Trophoblast cell (in vitro differentiated cells and primary cell): ENCODE measurements at places on chromosomes 12 and 14.

- DNase-seq: no peak
These were observed 55.6 kb upstream of the JDP2 start for GRCh38 chr14:75372260-75372659.

DNA sequence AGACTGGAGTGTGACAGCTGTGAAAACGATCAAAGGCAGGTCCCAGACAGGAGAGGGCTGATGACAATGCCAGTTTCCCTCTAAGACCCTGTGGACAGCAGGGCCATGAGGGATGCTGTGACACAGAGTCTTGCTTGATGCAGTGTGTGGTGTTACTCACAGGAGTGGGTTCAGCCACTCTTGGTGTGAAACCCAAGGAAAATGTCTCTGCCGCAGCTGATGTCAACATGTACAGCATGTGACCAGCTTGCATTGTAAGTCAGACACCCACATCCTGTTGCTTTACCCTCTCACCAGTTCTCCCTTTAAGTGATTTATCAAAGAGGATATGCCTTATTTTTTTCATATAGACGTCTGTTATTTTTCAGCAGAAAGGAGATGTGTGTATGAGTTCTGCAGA is 268.6 kb downstream of the BTG1 start:
- DNase-seq: peak; percentile 38

- no peak for DNase-seq
These were observed 31.9 kb downstream of the FZD10 start for GRCh38 chr12:130194154-130194553.

- DNase-seq: no peak
These were observed 153.9 kb downstream of the PRKCH start for GRCh38 chr14:61475316-61475715.

- DNase-seq: no peak
These were observed 414.4 kb downstream of the DPF3 start for GRCh38 chr14:72479461-72479931.

DNA sequence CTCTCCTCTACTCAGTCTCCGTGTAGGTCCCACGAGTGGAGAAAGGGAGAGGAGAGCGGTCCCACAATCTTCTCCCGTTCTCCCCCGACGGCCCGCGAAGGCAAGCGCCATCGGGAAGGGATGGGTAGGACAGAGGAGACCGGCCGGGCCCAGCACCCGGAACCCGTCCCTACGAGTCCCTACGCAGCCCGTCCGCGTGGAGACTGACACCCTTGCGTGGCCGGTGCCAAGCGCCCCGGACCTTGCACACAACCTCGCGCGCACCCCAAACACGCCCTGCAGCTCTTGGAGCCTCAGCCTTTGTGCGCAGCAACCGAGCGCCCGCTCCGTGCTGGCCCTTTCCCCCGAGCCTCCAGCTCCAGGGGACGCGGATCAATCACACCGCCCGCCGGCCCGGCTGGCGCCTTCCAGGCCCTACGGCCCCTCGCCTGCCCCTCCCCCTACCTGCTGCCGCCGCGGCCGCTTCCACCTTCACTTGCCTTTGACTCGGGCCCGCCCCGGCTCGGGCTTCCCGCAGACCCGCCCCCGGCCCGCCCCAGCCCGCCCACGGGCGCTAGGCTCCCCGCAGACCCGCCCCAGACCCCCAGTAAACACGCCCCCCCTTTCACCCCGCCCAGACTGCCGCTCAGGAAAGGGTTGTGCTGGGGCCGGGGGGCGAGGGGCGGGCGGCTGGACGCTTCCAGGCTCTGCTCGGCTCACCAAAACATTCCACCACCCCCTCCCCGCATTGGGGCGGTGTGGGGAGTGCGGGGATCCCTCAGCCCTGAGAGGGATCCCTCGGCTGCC is at the start of gene NDRG2:
TSS of gene NDRG2 (minus strand) at position 477 of the 786 bp plus-strand sequence. CDS start 1,746 bp downstream, outside the sequence.
- peak; percentile 43 for DNase-seq

GRCh38 chr12:22083167-22083566 is 37.1 kb downstream of the CMAS start:
- DNase-seq: peak; percentile 30

GRCh38 chr12:47316609-47317049 is 236.9 kb upstream of the AMIGO2 start:
- no peak for DNase-seq

- DNase-seq: no peak
These were observed 708.6 kb upstream of the TMEM132C start for GRCh38 chr12:127558361-127558760.

- no peak for DNase-seq
These were observed 751 bp downstream of the PSMB5 start for GRCh38 chr14:23033801-23034497.

DNA sequence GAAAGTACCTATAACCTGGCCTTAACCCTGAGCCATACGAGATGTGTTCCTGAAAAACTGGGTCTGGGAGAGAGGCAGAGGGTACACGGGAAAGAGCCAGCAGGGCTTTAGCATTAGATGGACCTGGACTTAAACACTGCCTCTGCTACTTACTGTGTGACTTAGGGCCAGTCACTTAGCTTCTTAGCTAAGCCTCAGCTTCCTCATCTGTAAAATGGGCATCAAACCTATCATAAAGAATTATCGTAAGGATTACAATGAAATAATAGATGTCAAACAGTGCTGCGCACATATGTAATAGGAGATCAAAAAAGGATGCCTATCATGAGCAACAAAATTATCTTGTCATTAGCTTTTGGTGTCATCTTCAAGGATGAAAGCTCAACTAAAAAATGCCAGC is 23.6 kb downstream of the ANAPC5 start:
- DNase-seq: no peak

DNA sequence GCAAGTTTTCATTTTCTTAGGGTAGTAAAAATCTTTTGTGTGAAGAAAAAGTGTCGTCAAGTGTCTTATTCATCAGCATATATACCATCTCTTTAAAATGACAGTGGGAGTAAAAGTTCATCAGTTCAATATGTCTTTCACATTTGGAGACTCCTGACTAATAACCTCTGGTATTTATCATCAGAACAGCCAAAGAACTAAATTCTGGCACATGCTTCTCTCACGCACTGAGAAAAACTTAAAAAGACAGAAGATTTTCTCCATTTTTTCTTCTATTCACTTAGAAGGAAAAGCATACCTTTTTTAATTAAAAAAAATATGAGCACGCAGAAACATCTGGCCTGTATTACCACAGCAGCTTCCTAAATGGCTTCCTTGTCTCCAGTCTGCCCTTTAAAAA is 265.7 kb downstream of the AKAP6 start:
- DNase-seq: no peak

DNA sequence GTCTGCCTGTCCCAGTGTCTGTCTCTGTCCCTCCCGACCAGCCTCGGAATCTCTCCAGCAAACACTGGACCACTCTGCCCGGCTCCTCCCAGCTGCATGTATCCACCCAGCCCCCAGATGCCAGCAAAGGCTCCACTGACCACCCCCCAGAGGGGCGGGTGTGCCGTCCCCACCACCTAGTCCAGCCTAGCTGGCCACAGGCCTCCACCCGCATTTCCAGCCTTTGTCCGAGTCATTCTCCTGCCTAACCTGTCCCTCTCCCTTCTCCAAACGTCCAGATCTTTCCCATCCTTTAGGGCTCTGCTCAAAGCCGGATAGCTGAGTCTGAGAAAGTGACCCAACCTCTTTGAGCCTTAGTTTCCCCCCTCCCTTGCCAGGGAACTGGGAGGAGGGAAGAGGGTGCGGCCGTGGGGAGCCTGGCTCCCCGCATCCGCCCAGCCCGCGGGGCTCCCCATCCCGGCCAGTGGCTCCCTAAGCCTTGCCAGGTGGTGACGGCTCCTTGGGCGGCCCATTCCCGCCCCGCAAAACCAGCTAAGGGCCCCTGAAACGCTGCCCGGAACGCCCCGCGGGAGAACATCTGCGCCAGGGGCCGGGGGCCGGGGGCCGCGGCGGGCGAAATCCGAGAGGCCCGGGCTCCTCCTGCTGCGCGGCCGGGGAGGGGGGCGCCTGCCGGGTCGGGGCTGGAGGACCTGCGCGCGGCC is 34.6 kb upstream of the ANKRD9 start:
- DNase-seq: peak; percentile 83

DNA sequence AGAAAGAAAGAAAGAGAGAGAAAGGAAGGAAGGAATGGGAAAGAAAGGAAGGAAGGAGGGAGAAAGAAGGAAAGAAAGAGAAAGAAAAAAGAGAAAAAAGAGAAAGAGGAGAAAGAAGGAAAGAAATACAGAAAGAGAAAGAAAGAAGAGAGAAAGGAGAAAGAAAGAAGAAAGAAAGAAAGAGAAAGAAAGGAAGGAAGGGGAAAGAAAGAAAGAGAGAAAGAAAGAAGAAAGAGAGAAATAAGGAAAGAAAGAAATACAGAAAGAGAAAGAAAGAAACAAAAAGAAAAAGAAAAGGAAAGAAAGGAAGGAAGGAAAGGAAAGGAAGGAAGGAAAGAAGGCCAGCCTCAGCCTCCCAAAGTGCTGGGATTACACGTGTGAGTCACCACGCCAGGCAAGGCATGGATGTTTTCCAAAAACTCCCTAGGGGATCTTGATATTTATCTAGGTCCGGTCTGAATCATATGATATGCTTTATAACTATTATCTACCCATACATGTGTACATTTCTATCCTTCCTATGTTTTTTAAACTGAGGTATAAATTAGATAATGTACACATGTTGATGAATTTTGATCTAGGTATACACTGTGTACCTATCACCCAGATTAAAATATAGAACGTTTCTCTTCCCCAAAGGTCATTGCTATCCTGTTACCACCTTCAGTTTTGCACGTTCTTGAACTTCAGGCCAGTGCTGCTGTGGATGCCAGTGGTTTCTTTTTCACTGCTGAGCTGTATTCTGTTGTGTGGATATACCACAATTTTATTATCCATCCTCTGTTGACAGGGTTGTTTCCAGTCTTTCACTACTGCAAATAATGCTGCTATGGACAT is 177.9 kb downstream of the RBM19 start:
- DNase-seq: peak; percentile 50

- peak; percentile 49 for DNase-seq
These were observed 476.9 kb downstream of the LRIG3 start for GRCh38 chr12:58443273-58443980.

DNA sequence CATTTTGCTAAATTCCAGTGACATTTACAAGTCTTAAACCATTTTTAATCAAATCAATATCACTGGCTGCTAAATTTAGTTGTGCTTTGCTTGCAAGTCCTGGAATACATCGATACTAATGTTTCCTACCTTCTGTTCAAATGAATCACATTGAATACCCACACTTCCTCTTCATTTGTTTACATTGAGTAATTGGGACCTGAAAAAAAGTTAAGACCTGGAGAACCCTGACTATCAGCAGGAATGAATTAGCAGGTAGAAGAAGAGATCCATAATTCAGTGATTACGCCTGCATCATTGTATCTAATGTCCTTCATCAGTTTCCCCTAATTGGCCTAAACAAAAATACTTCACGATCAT is 369.3 kb downstream of the ETNK1 start:
- DNase-seq: no peak

GRCh38 chr12:120234643-120235368 is 30.7 kb downstream of the PXN start:
- peak; percentile 96 for DNase-seq

- DNase-seq: no peak
These were observed 42.3 kb downstream of the EFCAB11 start for GRCh38 chr14:89912221-89912620.

GRCh38 chr12:6405963-6406362 is 22.0 kb downstream of the LTBR start:
- no peak for DNase-seq

- no peak for DNase-seq
These were observed 2.6 kb upstream of the KLRK1 start for GRCh38 chr12:10392394-10392930.

DNA sequence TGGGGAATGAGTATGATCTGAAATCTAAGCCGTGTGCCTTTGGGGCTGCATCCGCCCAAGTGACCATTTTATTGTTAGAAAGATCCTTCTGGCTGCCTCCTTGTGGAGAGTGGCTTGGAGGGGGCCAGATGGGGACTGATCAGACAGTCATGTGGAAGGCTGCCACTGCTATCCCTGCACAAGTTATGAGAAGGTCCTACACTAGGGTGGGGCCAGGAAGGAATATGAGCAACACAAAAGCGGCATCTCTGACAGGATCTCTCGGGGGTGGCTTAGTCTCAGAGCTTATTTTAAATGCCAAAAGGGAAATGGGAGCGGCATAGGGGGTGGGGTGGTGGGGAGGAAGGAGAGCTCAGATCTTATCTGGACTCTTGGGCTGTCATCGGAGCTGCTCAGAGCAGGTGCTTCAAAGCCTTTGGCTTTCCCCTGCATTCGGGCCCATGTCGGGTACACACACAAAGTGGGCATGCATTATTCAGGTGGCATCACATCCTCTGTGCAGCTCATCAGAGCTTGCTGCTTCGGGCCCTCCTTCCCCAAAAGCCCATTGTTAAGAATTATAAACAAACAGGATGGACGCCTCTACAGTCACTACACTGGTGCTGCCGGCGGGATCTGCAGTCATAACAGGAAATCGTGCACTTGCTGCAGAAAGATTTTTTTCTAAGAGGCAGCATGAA is 805.4 kb downstream of the VRK1 start:
- DNase-seq: no peak

DNA sequence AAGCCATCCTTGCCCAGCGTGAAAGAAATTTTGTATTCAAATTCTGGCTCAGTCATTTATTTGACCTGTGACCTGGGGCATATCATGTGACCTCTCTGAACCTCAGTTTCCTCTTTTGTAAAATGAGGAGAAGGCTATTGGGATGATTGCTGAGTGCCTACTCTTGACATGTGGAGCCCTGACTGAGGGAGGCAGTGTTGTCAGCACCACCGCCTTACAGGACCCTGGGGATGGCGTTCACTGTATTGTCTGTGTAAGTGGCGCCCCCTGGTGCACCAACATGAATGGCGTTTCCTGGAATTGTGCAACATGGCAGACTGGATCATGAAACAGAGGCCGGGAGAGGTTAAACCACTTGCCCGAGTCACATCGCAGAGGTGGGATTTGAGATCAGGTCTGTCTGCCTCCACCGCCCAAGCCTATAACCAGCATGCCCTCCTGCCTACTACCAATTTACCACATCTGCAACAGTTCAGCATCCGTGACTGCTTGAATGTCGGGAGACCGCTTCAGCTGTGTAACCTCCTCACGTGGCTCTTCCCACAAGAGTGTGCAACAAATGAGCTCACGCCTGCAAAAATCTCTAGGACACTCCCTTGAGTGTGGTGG is 20.1 kb upstream of the CCDC63 start:
- DNase-seq: peak; percentile 94

GRCh38 chr12:58433959-58434358 is 486.3 kb downstream of the LRIG3 start:
- DNase-seq: no peak

GRCh38 chr14:76056128-76056527 is 70.6 kb downstream of the IFT43 start:
- DNase-seq: no peak

- peak; percentile 52 for DNase-seq
These were observed 93.6 kb downstream of the DIP2B start for GRCh38 chr12:50598321-50598862.

- DNase-seq: no peak
These were observed 142.0 kb upstream of the FSCB start for GRCh38 chr14:44649061-44649460.
